Left lung (tissue), 14 donors: ENCODE measurements at places on chromosomes 4 and X. TPM values are rescaled to one million over a fixed set of nuclear protein-coding genes. Genes with fewer than 3 reads are reported as not detected.
A peak's percentile ranks its signal among the peaks of the same experiment; 100 is the strongest.

The TMEM271 gene
- polyA plus RNA-seq, result not detected

DNA sequence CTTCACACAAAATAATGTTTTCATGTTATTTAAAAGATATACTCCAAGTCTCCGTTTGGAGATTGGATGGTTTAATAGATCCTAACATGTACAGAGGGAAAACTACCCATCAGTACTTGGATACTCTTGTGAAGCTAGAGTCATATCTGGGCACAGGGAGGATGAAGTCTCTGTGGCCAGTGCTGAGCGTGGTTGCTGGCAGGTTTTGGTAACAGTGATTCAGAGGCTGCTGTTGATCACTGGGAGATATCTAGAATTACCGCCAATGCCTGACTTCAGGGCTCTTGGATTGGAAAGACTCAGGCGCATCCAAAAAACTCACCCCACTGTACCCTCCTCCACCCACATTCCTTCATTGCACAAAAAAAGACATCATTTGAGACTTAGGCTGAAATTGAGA is 107.2 kb upstream of the PGRMC2 start:
- no peak for DNase-seq

- DNase-seq, result no peak
These were observed 81.8 kb upstream of the SMARCA5 start for GRCh38 chr4:143431526-143432257.

GRCh38 chr4:69984030-69984443 is 11.7 kb upstream of the STATH start:
- DNase-seq, result no peak

The NAP1L2 gene
- polyA plus RNA-seq, result 0.54 TPM

The TMEM31 gene
- 0.80 TPM for polyA plus RNA-seq

The UGT8 gene
- polyA plus RNA-seq, result 9.0 TPM

DNA sequence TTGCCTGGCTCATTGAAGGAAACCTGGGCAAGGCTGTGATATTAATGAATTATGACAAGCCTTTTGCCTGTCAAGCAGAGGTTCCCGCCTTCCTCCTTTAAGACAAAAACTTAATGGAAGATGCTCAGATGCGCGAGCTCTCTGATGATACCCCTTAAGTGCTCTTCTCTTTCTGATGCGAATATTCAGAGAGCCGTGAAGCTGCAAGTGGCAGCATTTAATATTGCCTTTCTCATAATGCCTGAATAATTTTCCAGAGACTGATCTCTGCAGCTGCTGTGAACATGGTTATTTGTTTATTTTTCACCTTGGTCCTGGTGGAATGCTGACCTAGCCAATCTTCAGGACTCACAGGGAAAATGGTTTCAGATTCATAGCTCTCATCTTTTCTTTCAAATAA is 251.8 kb downstream of the TENM3 start:
- DNase-seq, result no peak

The SULT1E1 gene
- polyA plus RNA-seq, result 179 TPM

DNA sequence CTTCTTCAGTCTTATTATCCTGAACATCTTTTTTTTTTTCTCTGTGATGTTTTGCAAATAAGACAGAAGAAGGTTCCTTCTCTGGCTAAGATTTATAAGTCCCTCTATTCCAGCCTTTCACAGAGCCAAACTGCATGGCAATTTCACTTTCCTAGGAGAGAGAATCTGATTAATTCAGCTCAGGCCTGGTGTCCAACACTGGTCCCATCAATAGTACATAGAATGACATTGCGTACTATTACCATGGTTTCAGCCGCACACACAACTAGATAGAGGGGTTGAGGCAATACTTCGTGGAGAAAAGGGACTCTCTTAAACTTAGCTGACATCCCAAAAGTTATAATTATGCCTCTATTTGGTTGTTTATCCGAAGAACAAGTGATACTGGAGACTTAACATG is 18.5 kb downstream of the DCAF8L2 start:
- no peak for DNase-seq

GRCh38 chr4:110840221-110840654 is 217.4 kb upstream of the PITX2 start:
- DNase-seq, result peak; percentile 44

The ADGRG4 gene
- not detected for polyA plus RNA-seq

GRCh38 chr4:112916868-112917267 is 132.6 kb upstream of the ANK2 start:
- DNase-seq, result no peak

The PASD1 gene
- 0.20 TPM for polyA plus RNA-seq

- peak; percentile 23 for DNase-seq
These were observed 4.5 kb upstream of the PDE6B start for GRCh38 chr4:620851-621261.

DNA sequence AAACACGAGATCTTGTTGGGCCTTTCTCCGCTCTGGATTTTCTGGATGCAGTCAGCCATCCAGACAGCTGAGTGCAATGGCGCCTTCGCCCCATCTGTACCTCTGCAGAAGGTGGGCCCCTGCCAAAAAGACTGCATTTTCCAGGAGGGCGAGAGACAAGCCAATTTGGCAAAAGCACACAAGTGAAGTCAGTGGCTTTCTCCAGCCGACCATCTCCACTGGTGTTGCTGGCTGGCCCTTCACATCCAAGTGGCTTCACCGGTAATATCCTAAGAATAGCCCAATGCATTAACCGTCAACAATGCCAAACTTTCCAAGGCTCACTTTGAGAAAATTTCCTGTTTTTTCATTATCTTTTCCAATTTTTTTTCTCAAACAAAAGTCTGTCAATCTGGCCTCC is 96.2 kb upstream of the MXRA5 start:
- no peak for DNase-seq

DNA sequence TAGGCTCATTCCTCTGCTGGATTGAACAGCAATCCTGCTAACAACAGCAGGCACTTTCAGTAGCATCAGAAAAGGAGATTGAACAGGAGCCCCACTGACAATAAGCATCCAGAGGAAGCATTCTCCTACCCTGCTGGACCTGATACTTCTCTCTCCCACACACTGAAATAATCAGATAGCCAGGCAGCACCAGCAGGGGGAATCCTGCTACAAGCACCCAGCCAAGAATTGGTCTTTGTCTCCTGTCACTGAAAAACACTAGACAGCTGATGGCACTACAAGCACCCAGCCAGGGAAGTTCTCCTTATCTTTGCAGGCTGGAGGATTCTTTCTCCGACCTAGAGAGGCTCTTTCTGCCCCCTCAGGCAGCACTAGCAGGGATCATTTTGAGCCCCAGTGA is 444.3 kb upstream of the GRIA3 start:
- DNase-seq, result no peak

- DNase-seq, result no peak
These were observed 1321.1 kb downstream of the RAPGEF2 start for GRCh38 chr4:160423879-160424451.

DNA sequence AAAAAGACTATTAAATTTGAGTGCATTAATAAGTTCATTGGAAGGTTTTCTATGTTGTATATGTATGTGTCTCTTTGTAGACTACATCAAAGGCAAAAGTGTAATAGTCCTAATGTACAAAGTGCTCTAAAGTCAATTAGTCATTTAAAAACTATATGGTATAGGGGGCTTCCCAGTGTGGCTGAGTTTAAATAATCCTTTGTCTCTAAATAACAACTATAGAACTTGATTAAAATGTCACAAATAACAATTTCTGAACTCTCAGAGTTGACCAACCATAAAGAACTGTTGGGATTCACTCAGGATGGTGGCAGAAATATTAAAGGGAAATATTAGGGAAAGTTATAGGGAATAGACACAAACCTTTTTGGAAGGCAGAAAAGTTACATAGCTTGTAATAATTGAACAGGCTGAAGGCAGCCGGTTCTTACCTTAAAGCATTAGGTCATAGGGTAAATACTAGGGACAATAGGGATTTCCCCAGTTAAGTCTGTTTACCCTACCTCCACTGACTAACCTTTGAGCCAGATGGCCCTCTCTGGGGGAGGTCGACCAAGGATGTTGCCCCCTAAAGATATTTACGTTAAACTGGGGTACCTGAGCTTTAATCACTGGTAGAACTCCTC is 1054.2 kb downstream of the ARAP2 start:
- DNase-seq, result no peak
